Islet precursor cell (in vitro differentiated cells): ENCODE measurements at places on chromosomes 3 and 15.

GRCh38 chr3:169430707-169431404, 232.7 kb downstream of the MECOM start:
- no peak for DNase-seq

DNA sequence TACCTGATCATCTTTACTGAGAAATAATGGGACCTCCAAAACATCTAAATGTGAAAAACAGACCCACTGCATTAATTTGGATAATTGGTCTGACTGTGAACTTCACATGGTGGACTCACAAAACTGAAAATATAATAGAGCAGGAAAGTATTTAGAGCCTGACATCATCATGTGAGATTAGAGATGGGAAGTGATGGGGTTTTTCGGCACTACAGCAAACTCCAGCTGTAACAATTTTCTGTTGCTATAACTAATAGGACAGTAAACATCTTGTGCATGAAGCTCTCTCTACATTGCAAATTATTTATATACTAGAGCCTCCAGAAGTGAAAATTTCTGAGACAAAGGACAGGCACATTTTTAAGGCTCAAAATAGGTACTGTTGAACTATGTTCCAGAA, 32.2 kb downstream of the VEPH1 start:
- no peak for DNase-seq

- peak; percentile 83 for DNase-seq
These were observed 19.1 kb downstream of the SLC12A6 start for GRCh38 chr15:34318277-34319079.

DNA sequence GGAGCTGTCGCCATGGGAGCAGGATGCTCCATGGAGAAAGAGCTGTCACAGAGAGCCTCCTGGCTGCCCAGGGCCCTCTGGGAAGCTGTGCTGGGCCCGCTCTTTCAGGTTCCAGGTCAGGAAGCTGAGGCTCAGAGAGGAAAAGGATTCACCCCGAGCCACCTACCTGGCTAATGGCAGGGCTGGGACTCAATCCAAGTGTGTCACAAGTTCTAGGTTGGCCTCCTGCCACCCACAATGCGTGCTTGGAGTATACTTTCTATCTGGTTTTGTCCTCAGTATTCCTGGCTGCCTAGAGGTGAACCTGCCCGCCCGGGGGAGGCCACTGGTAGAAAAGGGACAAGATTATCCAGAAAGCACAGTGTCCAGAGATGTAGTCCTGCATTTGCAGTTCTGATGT, 23.6 kb downstream of the FAH start:
- no peak for DNase-seq

GRCh38 chr15:69317392-69317841, 18.7 kb downstream of the PAQR5 start:
- DNase-seq: peak; percentile 48

DNA sequence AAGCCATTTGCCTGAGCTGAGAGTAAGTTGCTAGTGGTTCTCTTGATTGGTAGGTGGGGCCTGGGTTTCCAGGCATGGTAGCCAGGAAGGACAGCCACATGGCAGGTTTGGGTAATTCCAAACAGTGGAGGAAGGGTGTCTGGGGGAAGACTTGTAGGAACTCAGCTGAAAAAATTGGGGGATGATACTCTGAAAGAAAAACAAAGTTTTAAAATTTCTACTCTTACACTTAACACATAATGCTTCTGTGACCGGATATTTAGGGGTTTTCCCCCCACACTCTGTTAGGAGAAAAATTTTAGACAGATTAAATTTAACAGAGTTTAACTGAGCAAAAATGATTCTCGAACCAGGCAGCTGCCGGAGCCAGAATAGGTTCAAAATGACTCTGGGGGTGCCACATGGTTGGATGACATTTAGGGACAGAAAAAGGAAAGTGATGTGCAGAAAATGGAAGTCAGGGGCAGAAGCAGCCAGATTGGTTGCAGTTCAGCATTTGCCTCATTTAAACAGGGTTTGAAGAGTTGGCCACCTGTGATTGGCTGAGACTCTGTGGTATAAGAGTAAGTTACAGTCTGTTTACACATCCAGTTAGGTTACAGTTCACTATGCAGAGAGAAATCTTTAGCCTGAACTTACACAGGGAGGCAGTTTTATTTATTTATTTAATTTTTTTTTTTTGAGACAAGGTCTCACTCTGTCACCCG, 8.1 kb downstream of the B2M start:
- no peak for DNase-seq

- DNase-seq: no peak
These were observed 44.8 kb downstream of the STRIT1 start for GRCh38 chr3:155248531-155249187.

- DNase-seq: no peak
These were observed 310.1 kb downstream of the UACA start for GRCh38 chr15:70453238-70453637.

GRCh38 chr3:4776399-4776979, 202.7 kb upstream of the BHLHE40 start:
- no peak for DNase-seq

DNA sequence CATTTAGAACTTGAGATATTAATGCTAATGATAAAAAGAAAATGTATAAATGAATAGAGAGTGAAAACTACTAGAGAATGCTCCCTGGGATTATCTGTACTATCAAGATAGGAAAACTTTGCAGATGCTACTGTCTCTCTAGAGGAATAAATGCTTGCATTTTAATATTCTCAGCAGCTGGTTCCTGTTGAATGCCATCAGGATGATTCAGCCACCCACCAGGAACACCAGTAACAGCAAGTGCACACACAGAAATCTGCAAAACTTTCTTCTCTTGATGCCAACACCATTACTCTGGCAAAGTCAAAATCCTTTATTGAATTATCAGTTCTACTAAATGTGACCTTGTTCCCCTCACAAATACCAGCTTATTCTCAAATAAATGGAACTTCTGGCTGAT, 148.4 kb downstream of the TIGIT start:
- DNase-seq: no peak

DNA sequence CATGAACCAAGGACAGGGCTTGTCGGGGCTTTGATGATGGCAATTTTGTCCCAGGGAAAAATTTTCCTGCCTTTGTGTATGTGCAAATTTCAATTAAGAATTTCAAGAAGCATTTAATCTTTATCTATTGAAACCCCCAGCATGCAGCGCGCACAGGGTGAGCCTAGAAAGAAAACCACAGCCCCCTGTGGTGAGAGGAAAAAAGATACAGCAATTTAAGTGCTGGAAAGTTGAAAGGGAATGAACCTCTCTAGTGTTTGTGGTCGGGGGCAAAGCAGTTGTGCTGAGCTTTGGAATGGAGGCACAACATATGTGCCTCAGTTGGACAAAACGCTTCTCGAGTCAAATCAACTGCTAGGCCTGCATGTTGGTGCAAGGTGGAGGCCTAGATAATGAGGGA, 111.8 kb upstream of the C15orf61 start:
- no peak for DNase-seq

DNA sequence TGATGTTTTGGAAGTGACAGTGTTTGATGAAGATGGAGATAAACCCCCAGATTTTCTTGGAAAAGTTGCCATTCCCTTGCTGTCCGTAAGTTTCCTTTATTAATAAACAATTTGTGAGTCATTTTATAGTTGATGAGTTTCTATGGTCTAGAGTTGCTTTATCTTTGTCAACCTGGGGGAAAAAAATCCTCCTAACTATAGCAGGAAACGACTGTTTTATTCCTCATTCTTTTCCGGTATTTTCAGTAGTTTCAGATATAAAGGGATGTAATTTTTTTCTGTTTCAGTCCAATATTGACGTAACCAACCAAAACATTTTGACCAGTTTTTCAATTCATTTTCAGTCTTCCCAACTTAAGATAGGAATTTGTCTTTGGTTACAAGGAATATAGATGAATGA, 154.1 kb downstream of the MCTP2 start:
- DNase-seq: no peak

GRCh38 chr3:67450153-67450552, 204.3 kb downstream of the SUCLG2 start:
- DNase-seq: no peak

- peak; percentile 70 for DNase-seq
These were observed 5.7 kb upstream of the APEH start for GRCh38 chr3:49668414-49668797.

DNA sequence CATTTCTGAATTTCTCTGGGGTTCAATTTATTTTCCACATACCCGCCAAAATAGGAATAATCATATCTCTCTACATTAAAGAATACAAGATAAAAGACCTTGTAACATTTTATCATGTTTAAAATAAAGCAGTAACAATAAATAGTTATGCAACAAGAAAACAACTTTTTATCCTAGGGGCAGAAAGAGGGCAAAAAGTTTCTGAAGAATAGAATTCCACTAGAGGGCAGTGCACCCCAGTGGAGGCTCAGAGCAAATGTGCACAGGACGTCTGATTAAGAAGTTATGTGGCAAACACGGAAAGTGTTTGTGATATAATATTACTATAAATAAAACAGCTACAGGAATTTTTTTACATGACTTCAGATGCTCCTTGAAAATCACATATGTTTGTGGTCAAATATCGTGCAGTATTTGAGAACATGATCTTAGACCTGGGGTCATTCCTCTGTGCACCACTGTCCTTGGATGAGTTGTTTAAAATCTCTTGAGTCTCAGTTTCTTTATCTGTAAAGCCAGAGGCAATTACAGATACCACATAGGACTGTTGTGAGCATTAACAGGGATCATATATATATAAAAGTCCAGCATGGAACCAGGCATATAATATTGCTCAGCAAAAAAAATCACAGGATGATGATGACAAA, 13.2 kb upstream of the PIK3R4 start:
- no peak for DNase-seq

- DNase-seq: no peak
These were observed 46.5 kb downstream of the CD86 start for GRCh38 chr3:122101646-122102045.

GRCh38 chr3:133487920-133488540, 85.5 kb upstream of the CDV3 start:
- no peak for DNase-seq
